ENCODE measurements at places on chromosomes 7 and 10.

DNA sequence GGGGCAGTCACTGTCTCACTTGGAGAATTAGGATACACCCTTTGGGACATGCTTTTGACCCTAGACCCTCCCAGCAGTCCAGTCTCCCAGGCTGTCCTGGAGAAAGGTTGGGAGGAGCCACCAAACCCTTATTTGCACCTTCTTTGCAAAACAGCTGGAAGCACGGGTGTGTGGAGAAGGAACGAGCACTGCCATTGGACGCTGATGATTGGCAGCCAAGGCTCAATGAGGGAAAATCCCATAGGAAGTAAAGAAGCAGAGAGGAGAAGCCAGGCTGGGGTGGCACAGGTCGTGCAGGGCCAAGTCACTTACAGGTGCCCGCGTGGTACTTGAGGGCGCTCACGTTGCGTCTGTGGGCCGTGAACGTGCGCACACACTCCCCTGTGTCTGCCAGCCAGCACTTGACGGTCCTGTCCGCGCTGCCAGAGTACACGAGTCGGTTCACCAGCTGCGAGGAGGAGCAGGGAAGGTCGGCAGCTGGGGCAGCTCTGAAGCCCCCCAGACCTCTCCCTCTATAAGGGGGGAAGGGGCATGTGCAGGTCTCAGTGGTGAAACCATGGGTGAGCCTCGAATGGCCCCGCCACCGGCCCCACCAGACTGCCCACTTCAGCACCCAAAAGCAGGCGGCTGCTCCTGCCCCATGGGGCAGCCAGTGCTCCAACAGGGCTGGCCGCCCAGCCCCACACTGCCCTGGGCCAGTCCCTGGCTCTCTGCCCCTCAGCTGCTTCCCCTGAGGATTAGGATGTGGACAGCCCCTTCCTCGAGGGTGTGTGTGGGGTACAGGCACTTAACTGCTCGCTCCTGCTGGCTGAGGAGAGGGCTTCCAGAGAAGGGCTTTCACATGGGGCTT is 24.8 kb downstream of the WDR86 start:
- DNase-seq, result no peak

GRCh38 chr10:74851831-74852230 is 25.4 kb downstream of the KAT6B start:
- no peak for DNase-seq

DNA sequence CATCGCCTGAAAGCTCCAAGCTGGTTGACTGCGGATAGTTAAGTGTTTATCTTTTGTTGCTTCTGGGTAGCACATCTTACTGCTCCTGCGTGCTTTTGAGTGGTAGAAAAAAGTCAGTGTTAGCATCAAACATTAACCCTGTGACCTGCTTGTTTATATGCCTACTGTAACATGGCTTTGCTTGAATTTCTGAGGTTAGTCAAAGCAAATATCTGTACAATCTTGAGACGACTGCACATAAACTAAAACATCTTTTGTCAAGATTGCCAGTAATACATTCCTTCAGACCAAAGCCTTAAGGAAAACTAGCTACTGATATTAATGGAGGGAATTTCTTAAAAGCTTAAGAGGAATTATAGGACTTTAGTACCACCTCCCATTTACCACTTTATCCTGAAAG is 163.7 kb downstream of the BAMBI start:
- no peak for DNase-seq

GRCh38 chr7:67723591-67723990 is 727.0 kb downstream of the TYW1 start:
- DNase-seq, result no peak

GRCh38 chr10:70575486-70575873 is 27.1 kb downstream of the PRF1 start:
- no peak for DNase-seq

DNA sequence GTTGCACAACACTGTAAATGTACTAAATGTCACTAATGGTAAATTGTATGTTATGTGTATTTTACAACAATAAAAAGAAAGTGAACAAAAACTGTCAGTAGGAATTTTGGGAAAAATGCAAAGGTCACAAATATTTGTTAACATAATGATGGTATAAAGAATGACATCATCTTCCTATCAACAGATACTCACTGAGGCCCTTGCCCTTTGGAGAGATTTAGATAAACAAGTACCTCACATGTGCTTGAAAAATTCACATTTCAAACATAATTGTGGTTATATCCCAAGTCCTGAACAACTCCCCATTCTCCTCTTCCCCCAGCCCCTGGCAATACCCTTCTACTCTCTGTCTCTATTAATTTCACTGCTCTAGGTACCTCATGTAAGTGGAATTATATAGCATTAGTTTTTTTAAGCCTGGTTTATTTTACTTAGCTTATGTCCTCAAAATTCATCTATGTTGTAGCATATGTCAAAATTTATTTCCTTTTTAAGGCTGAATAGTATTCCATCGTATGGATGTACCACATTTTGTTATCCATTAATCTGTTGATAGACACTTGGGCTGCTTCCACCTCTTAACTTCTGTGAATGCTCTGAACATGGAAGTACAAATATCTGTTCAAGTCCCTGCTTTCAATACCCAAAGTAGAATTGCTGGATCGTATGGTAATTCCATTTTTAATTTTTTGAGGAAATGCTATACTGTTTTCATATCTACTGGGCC is 90.5 kb downstream of the WIPF3 start:
- no peak for DNase-seq

DNA sequence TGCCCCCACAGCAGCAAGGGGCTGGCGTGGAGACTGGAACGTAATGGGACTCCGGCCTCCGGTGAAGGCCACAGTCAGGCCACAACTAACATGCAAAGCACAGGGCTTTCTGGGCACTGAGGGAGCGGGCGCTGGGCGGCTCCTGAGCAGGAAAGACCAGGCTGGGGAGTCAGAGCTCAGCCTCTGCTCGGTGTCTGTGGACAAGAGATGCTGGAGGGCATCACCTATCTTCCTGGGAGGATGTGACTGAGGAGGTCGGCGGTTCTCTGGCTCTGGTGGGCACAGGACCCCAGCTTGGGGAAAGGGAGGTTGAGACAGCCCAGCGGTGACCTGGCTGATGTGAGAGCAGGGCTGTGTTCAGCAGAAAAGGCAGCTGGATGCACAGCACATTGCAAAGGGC is 11.7 kb downstream of the CNPY1 start:
- DNase-seq, result no peak

GRCh38 chr10:103580011-103580410 is 86.5 kb downstream of the NEURL1 start:
- no peak for DNase-seq

GRCh38 chr10:78850644-78851435 is 217.9 kb upstream of the ZMIZ1 start:
- no peak for DNase-seq

GRCh38 chr7:78179211-78179610 is 380.6 kb downstream of the PHTF2 start:
- DNase-seq, result no peak

GRCh38 chr10:121436630-121437341 is 161.5 kb downstream of the FGFR2 start:
- no peak for DNase-seq

DNA sequence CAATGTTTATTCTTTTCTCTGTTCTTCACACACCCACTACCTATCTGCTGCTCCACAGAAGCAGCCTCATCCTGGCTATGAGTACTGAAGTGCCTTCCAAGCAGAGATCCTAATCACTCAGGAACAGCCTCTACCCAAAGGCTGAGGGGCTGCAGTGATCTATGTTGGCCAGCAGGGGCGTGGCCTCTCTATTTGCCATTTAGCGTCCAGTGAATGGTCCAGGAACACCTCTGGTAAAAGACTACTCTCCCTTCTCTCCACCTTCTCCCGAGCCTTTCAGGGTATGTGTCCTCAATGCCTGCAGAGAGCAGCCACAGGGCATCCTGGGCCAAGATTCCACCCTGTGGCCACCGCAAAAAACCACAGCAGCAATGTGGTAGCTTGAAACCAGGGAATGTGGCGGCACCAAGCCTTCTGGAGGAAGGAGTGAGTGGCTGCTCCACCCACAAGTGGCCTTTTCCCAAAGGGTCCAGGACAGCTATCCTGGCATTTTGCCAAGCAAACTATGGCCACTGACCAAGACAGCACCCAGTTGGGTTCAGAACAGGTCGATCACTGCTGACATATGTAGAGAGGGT is 70.9 kb downstream of the SYPL1 start:
- DNase-seq, result peak; percentile 20

DNA sequence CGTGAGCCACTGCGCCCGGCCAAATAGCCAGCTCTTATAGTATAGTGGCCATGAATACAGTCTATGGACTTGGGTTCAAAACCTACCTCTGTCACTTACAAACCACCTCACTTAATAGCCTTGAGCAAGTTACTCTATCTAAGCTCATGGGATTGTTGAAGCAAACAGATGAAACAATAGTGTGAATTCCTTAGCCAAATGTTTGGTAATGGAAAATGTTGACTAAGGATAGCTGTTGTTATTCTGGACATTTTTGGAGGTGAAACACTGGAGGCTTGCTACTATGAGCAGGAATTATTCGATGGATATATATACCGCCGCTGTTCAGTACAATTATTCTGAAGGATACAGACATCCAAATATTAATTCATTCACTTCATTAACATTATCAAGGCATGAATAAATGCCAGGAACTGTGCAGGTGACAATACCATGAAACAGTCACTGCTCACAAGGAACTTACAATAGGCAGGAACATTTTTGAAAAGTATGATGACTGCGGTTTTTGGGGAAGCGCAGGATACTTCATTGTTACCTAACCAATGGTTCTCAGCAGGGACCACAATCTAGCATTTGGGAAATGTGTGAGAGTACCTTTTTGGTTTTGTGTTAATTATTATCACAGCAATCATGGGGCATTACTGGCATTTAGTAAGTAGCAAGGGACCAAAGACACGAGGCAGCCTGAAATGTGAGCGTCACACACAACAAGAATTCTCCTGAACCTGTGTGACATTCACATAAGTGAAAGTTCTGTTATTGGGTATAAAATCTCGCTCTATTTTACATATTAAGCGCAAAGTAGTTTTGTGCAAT is 55.7 kb downstream of the CUBN start:
- no peak for DNase-seq

DNA sequence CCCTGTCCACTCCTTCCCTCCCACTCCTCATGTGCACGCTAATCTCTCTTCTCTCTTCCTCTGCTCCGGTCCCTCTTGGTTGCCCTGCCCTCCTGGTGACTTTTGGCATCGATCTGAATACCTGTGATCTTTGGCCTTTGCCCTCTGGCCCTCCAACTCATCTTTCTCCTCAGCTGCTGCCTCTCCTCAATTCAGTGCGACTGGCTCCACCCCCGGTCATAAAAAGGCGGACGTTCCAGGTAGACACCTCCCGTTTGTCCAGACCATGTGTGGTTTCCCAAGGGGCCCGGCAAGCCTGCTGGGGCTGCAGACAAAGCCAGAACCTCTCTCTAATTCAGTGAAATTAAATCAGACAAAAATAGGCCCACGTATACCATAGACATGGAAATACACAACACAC is 96.8 kb downstream of the COL13A1 start:
- no peak for DNase-seq

- DNase-seq, result no peak
Observed at GRCh38 chr7:47153058-47153457, 428.9 kb downstream of the TNS3 start.

- no peak for DNase-seq
Observed at GRCh38 chr7:150934045-150934766, 43.9 kb downstream of the KCNH2 start.

DNA sequence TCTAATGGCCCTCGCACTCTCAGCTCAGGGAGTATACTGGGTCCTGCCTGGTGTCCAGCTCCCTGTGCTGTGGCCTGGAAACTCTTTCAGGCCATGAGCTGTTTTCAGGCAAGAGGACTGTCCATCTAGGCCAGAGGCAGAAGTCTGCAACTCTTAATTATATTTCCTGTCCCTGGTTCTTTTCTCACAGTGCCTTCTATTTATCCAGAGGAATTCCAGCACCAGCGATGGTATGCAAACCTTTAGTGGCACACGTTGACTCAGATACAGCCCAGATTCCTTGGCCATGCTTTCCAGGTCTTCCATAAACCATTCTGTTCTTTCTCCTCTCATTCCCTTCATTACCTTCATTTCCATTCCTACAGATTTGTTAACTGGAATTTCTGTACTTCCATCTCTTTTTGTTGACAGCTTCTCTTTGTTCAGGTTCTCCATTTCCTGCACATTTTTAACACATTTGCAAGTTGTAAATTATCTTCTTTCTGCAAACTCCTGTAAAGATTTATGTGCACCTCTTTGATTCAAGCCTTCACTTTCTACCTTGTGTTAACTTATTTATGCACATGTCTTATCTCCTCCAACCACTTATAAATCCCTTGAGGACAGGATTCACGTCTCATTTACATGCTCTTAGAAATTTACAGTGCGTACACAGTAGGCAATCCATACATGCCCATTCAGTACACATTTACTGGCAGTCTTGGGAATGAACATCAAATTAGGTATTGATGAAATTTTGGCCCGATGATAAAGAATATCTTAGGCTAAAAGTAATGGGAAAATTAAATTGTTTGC is 172.1 kb downstream of the CELF2 start:
- no peak for DNase-seq

DNA sequence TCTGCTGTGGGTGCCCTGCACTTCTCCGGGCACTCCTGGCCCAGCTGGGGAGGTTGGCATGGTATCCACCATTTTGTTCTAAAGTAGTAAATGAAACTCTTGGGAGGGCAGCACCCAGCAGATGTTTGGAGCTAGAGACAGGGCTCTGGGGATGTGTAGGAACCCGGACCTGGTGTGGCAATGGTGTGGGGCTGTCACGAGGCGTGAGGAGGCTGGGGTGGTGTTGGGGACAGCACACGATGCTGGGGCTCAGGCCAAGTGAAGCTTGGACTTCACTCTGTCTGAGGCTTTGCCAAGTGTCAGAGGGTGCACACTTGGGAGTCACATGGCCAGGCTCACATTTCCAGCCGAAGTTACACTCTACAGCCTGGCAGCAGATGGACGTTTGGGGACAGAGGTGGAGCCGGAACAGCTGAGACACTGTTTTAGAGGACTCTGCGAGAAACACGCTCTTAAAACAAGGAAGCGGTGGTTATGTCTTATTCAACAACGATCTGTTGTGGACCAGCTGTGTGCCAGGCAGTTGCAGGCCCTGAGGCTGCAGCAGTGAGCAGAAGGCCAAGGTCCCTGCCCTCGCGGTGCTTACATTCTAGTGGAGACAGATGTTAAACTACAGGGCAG is 118.2 kb downstream of the CUX1 start:
- no peak for DNase-seq

GRCh38 chr10:86820509-86820908 is 64.1 kb downstream of the BMPR1A start:
- DNase-seq, result no peak

DNA sequence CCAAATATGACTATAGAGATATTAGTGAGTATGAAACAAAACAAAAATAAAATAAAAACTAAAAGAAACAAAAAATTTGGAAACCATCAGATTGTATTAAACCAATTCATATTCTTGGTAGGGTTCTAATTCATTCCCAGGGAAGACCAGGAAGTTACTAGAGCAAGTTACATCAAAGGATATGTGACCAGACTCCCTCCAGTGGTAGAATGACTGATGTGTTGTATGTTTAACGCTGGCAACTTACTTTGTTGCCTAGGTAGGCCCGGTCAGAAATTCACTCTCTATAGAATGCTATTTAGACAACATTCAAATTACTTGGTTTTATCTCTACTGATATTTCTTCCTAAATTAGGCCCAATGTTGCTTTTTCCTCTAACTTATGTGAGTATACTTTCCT is 5.2 kb downstream of the PHYHIPL start:
- no peak for DNase-seq

GRCh38 chr7:101590663-101591435 is 38.2 kb downstream of the MYL10 start:
- DNase-seq, result no peak

- peak; percentile 53 for DNase-seq
Observed at GRCh38 chr10:4652111-4653010, 173.6 kb upstream of the AKR1E2 start.

GRCh38 chr7:86209036-86209435 is 434.7 kb upstream of the GRM3 start:
- DNase-seq, result no peak
